ENCODE measurements at places on chromosomes 5 and 9. TPM values are rescaled to one million over a fixed set of nuclear protein-coding genes. Genes with fewer than 3 reads are reported as not detected.
A peak's percentile ranks its signal among the peaks of the same experiment; 100 is the strongest.

GRCh38 chr5:58490402-58491050, 709 bp upstream of the GAPT start:
- H3K36me3 ChIP-seq, result no peaks in the 10 kb centered on the region
- no peak overlapping the region for H3K27ac ChIP-seq
- no peak for DNase-seq
- H3K27me3 ChIP-seq, result peaks cover 2% of the 10 kb centered on the region

DNA sequence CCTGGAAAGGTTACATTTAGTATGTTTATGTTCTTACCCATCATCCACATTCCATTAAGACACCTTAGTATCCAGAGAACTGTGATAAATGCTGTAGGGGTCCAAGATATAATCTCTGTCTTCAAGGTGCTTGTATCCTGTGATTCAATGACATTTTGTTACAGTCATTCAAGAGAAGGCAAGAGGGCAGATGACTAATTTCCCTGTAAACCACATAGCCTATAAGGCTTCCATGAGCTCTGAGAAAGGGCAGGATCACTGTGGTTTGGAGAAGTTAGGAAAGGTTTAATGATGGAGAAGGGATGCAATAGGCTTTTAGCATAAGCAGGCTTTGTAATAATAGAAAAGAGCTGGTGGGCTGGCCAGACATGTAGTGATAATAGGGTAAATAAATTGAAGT, 40.0 kb downstream of the PAPPA start:
- DNase-seq, result no peak
- no peaks in the 10 kb centered on the region for H3K27me3 ChIP-seq
- H3K27ac ChIP-seq, result no peak overlapping the region
- H3K4me1 ChIP-seq, result no peaks in the 10 kb centered on the region
- no peaks in the 10 kb centered on the region for H3K36me3 ChIP-seq

SPATA24 gene
- 11.5 TPM for total RNA-seq

- DNase-seq, result no peak
- H3K27me3 ChIP-seq, result no peaks in the 10 kb centered on the region
- H3K4me3 ChIP-seq, result no peak overlapping the region
- H3K4me1 ChIP-seq, result peaks cover 35% of the 10 kb centered on the region
Observed at GRCh38 chr5:79488775-79489174, 25.2 kb downstream of the HOMER1 start.

- H3K27ac ChIP-seq, result peak overlapping the region; percentile 48
- H3K27me3 ChIP-seq, result no peaks in the 10 kb centered on the region
- no peak for DNase-seq
- H3K4me3 ChIP-seq, result no peak overlapping the region
- H3K36me3 ChIP-seq, result no peaks in the 10 kb centered on the region
- peaks cover 47% of the 10 kb centered on the region for H3K4me1 ChIP-seq
Observed at GRCh38 chr5:6464441-6464840, 15.8 kb downstream of the UBE2QL1 start.

MYOZ3 gene
- 30.1 TPM for total RNA-seq

- no peaks in the 10 kb centered on the region for H3K27me3 ChIP-seq
- peaks cover 29% of the 10 kb centered on the region for H3K4me1 ChIP-seq
- H3K27ac ChIP-seq, result peak overlapping the region; percentile 53
- peak overlapping the region; percentile 4 for H3K4me3 ChIP-seq
- H3K36me3 ChIP-seq, result peaks cover under 1% of the 10 kb centered on the region
Observed at GRCh38 chr9:123031963-123032362, 1.5 kb upstream of the GPR21 start.

PCA3 gene
- not detected for total RNA-seq

- H3K27ac ChIP-seq, result no peak overlapping the region
- DNase-seq, result no peak
- peaks cover 9% of the 10 kb centered on the region for H3K27me3 ChIP-seq
- no peaks in the 10 kb centered on the region for H3K4me1 ChIP-seq
- H3K36me3 ChIP-seq, result no peaks in the 10 kb centered on the region
Observed at GRCh38 chr9:93807166-93808074, 147.7 kb downstream of the BARX1 start.

DNA sequence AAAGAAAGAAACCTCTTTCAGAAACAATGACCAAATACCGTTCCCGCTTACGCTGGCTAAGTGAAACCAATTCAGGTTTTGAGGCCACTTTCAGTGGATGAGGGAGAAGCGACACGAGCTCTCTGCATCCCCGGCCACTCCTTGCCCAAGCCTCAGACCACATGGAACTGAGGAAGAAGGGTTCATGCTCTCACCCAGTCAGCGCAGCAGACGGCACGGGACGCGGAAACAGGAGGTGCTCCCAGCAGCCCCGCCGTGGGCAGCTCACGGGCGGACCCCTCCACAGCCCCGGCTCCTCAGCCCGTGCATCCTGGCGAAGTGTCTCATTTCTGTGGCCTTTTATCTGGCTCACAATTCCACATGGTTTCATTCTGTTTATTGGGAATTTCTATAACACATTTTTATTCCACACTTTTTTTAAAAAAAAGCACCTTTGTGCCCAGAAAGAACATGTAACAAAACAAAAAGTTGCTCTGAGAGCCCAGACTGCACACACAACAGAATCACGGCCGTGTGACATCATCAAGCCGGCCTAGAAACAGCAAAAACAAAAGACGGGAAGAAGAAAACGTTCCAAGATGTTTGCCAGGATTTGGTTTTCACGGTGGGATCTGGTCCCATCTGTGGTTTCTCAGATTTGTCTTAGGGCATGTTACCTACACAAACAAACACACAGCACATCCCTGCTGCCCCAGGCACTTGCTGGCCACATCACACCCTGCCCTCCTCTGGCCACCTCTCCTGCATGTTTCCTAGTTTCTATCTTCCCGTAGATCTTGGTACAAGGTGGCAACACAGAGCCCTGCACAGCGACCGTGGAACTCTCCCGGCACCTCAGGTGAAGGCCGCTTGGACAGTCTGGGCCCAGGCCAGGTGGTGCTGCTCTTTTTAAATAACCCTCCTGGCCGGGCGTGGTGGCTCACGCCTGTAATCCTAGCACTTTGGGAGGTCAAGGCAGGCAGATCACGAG, 16.2 kb downstream of the QSOX2 start:
- peaks cover 16% of the 10 kb centered on the region for H3K36me3 ChIP-seq
- no peak for DNase-seq
- no peaks in the 10 kb centered on the region for H3K4me1 ChIP-seq

DNA sequence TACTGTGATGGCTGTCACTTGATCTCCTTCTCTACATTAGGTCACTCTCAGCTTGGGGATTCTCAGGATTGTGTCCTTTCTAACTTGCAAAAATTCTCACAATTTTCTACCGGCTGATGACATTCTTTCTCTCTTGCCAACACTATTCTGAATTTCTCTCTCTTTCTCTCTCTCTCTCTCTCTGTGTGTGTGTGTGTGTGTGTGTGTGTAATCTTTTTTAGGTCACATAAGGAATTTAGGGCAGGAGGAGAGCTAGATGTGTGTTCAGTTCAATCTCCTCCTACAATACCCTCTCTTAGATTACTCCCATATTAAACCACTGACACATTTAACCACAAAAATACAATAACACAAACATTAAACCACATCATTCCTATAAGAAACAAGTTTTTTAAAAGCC, 242.3 kb upstream of the NREP start:
- H3K27me3 ChIP-seq, result no peaks in the 10 kb centered on the region
- no peak for DNase-seq
- no peaks in the 10 kb centered on the region for H3K36me3 ChIP-seq
- H3K27ac ChIP-seq, result no peak overlapping the region
